ENCODE measurements at places on chromosomes 1 and 21. TPM values are rescaled to one million over a fixed set of nuclear protein-coding genes. Genes with fewer than 3 reads are reported as not detected.
A peak's percentile ranks its signal among the peaks of the same experiment; 100 is the strongest.

SH2D2A gene
- 0.29 TPM for total RNA-seq

DTL gene
- 3.9 TPM for total RNA-seq

GRCh38 chr1:88327391-88328267 is 356.4 kb upstream of the PKN2 start:
- H3K27me3 ChIP-seq = no peaks in the 10 kb centered on the region
- H3K4me3 ChIP-seq = no peak overlapping the region
- H3K27ac ChIP-seq = no peak overlapping the region
- no peaks in the 10 kb centered on the region for H3K36me3 ChIP-seq

- no peak for DNase-seq
- no peaks in the 10 kb centered on the region for H3K36me3 ChIP-seq
- H3K27me3 ChIP-seq = no peaks in the 10 kb centered on the region
- no peak overlapping the region for H3K4me3 ChIP-seq
Measured at GRCh38 chr1:235077163-235077540, 51.5 kb downstream of the TOMM20 start.

- no peak overlapping the region for H3K27ac ChIP-seq
- DNase-seq = no peak
- no peaks in the 10 kb centered on the region for H3K36me3 ChIP-seq
- H3K4me3 ChIP-seq = no peak overlapping the region
- no peaks in the 10 kb centered on the region for H3K4me1 ChIP-seq
- H3K27me3 ChIP-seq = no peaks in the 10 kb centered on the region
Measured at GRCh38 chr1:242467556-242468145, 56.8 kb downstream of the PLD5 start.

- H3K27ac ChIP-seq = no peak overlapping the region
- H3K27me3 ChIP-seq = no peaks in the 10 kb centered on the region
- H3K36me3 ChIP-seq = no peaks in the 10 kb centered on the region
Measured at GRCh38 chr21:41873426-41873825, 5.7 kb downstream of the PRDM15 start.

DNA sequence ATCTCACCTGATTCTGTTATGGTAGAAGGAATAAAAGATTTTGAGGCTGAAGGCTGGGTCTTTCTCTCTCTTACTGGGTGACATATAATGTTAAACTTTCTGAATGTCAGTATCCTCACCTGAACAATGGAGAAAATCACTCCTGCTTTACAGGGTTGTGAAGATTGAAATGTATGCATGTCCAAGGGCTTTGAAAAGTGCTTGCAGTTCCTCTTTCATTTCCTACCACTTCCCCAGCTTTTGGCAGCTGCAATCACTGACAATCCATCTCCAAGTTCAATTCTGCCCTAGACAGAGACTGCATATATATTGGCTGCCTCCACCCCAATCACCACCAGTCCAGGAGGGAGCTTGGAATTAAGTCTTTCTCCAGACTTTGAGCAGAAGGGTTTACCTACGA is 39.8 kb downstream of the FAM78B start:
- H3K36me3 ChIP-seq = no peaks in the 10 kb centered on the region
- H3K4me1 ChIP-seq = no peaks in the 10 kb centered on the region
- no peaks in the 10 kb centered on the region for H3K27me3 ChIP-seq
- no peak overlapping the region for H3K4me3 ChIP-seq
- no peak for DNase-seq
- H3K27ac ChIP-seq = no peak overlapping the region

- H3K27ac ChIP-seq = no peak overlapping the region
- no peaks in the 10 kb centered on the region for H3K36me3 ChIP-seq
- no peaks in the 10 kb centered on the region for H3K4me1 ChIP-seq
- no peak for DNase-seq
Measured at GRCh38 chr1:86823386-86823785, 90.5 kb downstream of the SELENOF start.

RXFP4 gene
- total RNA-seq = not detected

DNA sequence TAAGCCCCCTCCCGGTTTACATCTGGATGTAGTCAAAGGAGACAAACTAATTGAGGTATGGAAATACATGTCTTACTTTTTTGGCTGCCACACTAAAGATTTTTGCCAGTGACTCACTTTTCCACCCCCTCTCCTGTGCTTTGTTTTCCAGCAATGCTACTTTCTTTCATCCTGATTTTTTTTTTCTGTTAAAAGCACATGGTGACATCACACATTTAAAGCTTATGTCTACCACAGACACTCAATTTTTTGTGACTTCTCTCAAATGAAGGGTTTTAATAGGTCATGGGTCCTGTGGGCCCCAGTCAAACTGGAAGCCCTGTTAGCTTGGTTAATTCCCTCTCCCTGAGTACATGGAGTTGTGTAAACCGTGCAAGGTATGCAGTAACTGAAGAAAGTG is 2.2 kb downstream of the PPP1R8 start:
- H3K36me3 ChIP-seq = peaks cover 16% of the 10 kb centered on the region
- no peaks in the 10 kb centered on the region for H3K27me3 ChIP-seq
- DNase-seq = no peak
- no peak overlapping the region for H3K4me3 ChIP-seq

GRCh38 chr1:55329808-55330432 is 114.8 kb upstream of the USP24 start:
- no peak for DNase-seq
- H3K4me1 ChIP-seq = no peaks in the 10 kb centered on the region
- no peaks in the 10 kb centered on the region for H3K36me3 ChIP-seq
- H3K27me3 ChIP-seq = peaks cover 3% of the 10 kb centered on the region
- H3K4me3 ChIP-seq = no peak overlapping the region

- no peak overlapping the region for H3K4me3 ChIP-seq
- no peak for DNase-seq
- H3K4me1 ChIP-seq = no peaks in the 10 kb centered on the region
- no peaks in the 10 kb centered on the region for H3K27me3 ChIP-seq
- no peak overlapping the region for H3K27ac ChIP-seq
- H3K36me3 ChIP-seq = peaks cover 62% of the 10 kb centered on the region
Measured at GRCh38 chr1:180026556-180026955, 71.9 kb downstream of the CEP350 start.

MCOLN2 gene
- 2.2 TPM for total RNA-seq

GRCh38 chr1:43666608-43667007 is 16.7 kb downstream of the KDM4A start:
- peaks cover 100% of the 10 kb centered on the region for H3K36me3 ChIP-seq
- H3K27ac ChIP-seq = no peak overlapping the region
- H3K27me3 ChIP-seq = no peaks in the 10 kb centered on the region
- no peak overlapping the region for H3K4me3 ChIP-seq
- no peak for DNase-seq

FCAMR gene
- total RNA-seq = not detected

DNA sequence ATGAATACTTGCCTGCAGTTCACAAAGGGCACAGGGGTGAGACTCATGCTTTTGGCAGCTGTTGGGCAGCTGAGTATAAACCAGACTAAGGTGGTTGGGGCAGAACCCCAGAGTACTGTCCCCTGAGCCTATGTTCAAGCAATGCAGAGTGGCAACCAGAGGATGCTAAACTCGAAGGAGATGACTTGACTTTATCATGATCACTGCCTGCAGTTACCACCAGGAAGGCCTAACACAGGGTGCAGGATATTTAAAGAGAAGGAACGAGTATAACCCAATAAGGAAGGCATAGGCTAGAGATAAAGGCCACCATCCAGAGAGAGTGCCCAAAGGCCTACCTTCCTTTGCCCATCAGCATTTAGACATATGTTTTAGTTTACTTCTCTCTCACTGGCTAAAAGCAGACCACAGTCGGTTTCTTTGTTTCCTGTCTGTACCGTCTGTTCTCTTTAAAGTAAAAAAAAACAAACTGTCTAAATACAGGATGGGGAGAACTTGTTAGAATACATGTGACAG is 83.3 kb downstream of the MPZL1 start:
- peaks cover 18% of the 10 kb centered on the region for H3K4me1 ChIP-seq
- no peaks in the 10 kb centered on the region for H3K36me3 ChIP-seq
- no peaks in the 10 kb centered on the region for H3K27me3 ChIP-seq
- no peak for DNase-seq
- H3K4me3 ChIP-seq = no peak overlapping the region
- no peak overlapping the region for H3K27ac ChIP-seq

- H3K4me1 ChIP-seq = no peaks in the 10 kb centered on the region
- no peak for DNase-seq
- H3K27me3 ChIP-seq = no peaks in the 10 kb centered on the region
- H3K4me3 ChIP-seq = no peak overlapping the region
Measured at GRCh38 chr1:78918157-78918556, 88.4 kb downstream of the ADGRL4 start.

SYT11 gene
- total RNA-seq = 3.3 TPM

DNA sequence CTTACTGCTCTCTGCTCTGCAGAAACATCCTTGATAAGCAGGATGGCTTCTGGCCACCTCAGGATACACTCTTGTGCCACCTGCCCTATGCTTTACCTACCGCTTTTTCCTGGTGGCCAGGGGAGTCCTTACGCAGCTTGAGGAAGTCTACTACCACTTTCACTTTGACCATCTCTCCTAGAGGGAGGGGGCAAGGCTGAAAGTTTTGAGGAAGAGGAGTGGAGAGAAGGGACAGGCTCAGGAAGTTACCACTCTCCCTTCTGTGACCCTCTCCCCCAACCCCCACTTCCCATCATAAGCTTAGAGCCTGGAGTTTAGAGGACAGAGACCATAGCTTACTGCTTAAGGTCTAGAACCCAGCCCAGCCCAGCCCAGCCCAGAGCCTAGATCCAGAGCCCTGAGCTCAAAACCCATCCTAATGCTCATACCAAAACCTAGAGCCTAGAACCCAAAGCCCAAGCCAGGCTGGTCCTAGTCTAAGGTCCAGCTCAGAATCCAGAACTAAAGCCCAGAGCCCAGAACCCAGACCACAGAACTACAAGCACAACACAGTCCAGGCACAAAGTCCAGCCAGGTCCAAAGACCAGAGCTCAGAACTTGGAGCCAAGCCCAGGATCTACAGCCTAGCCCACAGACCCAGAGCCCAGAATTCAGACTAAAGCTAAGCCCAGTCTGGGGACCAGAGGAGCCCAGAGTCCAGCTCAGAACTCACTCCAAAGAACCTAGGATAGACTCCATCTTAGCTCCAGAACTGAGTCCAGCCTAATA is 18.0 kb upstream of the MFSD2A start:
- no peaks in the 10 kb centered on the region for H3K36me3 ChIP-seq
- DNase-seq = no peak
- peaks cover 42% of the 10 kb centered on the region for H3K4me1 ChIP-seq
- no peak overlapping the region for H3K4me3 ChIP-seq

FNDC5 gene
- 3.0 TPM for total RNA-seq

DHCR24 gene
- total RNA-seq = 167 TPM

- H3K36me3 ChIP-seq = peaks cover 3% of the 10 kb centered on the region
- no peak for DNase-seq
- H3K4me3 ChIP-seq = peak overlapping the region; percentile 19
- H3K4me1 ChIP-seq = peaks cover 22% of the 10 kb centered on the region
- H3K27me3 ChIP-seq = no peaks in the 10 kb centered on the region
Measured at GRCh38 chr21:37208056-37208721, 58.9 kb downstream of the VPS26C start.

- H3K27ac ChIP-seq = no peak overlapping the region
- no peaks in the 10 kb centered on the region for H3K4me1 ChIP-seq
- no peak overlapping the region for H3K4me3 ChIP-seq
- no peaks in the 10 kb centered on the region for H3K27me3 ChIP-seq
- no peak for DNase-seq
- H3K36me3 ChIP-seq = no peaks in the 10 kb centered on the region
Measured at GRCh38 chr1:218845589-218845988, 328.1 kb upstream of the LYPLAL1 start.

ZBED6 gene
- 34.4 TPM for total RNA-seq

GRCh38 chr1:913491-914130 is 10.1 kb upstream of the SAMD11 start:
- peak; percentile 50 for DNase-seq
- no peak overlapping the region for H3K27ac ChIP-seq
- H3K4me3 ChIP-seq = no peak overlapping the region
- H3K4me1 ChIP-seq = peaks cover 22% of the 10 kb centered on the region

- peaks cover 14% of the 10 kb centered on the region for H3K4me1 ChIP-seq
- H3K27me3 ChIP-seq = peaks cover 17% of the 10 kb centered on the region
- peaks cover 3% of the 10 kb centered on the region for H3K36me3 ChIP-seq
Measured at GRCh38 chr1:53066891-53067738, 5.1 kb downstream of the PODN start.

DNA sequence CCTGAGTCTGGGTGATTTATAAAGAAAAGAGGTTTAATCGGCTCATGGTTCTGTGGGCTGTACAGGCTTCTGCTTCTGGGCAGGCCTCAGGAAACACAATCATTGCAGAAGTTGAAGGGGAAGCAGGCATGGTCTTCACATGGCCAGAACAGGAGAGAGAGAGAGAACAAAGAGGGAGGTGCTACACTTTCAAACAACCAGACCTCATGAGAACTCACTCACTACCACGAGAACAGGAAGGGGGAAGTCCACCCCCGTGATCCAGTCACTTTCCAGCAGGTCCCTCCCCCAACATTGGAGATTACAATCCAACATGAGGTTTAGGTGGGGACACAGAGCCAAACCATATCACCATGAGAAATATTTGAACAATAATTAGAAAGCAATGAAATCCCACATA is 222.9 kb downstream of the FAM72C start:
- H3K27ac ChIP-seq = no peak overlapping the region
- H3K4me3 ChIP-seq = no peak overlapping the region
- no peak for DNase-seq
- no peaks in the 10 kb centered on the region for H3K4me1 ChIP-seq
- H3K27me3 ChIP-seq = no peaks in the 10 kb centered on the region

S100A14 gene
- total RNA-seq = 555 TPM

GRCh38 chr1:90402893-90403849 is 313.9 kb downstream of the BARHL2 start:
- no peak overlapping the region for H3K27ac ChIP-seq
- H3K36me3 ChIP-seq = no peaks in the 10 kb centered on the region
- H3K27me3 ChIP-seq = no peaks in the 10 kb centered on the region
- DNase-seq = no peak

GRCh38 chr1:219465212-219466093 is 147.5 kb downstream of the ZC3H11B start:
- H3K4me1 ChIP-seq = peaks cover 42% of the 10 kb centered on the region
- no peak for DNase-seq
- no peaks in the 10 kb centered on the region for H3K27me3 ChIP-seq

- H3K36me3 ChIP-seq = no peaks in the 10 kb centered on the region
- no peaks in the 10 kb centered on the region for H3K4me1 ChIP-seq
- no peaks in the 10 kb centered on the region for H3K27me3 ChIP-seq
Measured at GRCh38 chr1:157181258-157181657, 43.1 kb upstream of the ETV3 start.

GRCh38 chr1:27660300-27660835 is 11.6 kb downstream of the IFI6 start:
- no peak for DNase-seq
- peak overlapping the region; percentile 98 for H3K27ac ChIP-seq
- H3K36me3 ChIP-seq = no peaks in the 10 kb centered on the region
- peak overlapping the region; percentile 71 for H3K4me3 ChIP-seq
- H3K4me1 ChIP-seq = peaks cover 60% of the 10 kb centered on the region

MAP3K7CL gene
- total RNA-seq = 8.8 TPM

GRCh38 chr1:203593723-203594122 is 32.9 kb upstream of the ATP2B4 start:
- H3K4me1 ChIP-seq = peaks cover 6% of the 10 kb centered on the region
- no peak overlapping the region for H3K4me3 ChIP-seq
- H3K27me3 ChIP-seq = no peaks in the 10 kb centered on the region
- no peaks in the 10 kb centered on the region for H3K36me3 ChIP-seq
- H3K27ac ChIP-seq = no peak overlapping the region

NBPF4 gene
- total RNA-seq = not detected

GRCh38 chr1:166902279-166902678 is 26.2 kb upstream of the TADA1 start:
- no peak overlapping the region for H3K4me3 ChIP-seq
- DNase-seq = no peak
- H3K36me3 ChIP-seq = no peaks in the 10 kb centered on the region
- H3K27me3 ChIP-seq = no peaks in the 10 kb centered on the region
